NCI-H146 (cell line): ENCODE measurements at places on chromosomes 1 and 21.

DNA sequence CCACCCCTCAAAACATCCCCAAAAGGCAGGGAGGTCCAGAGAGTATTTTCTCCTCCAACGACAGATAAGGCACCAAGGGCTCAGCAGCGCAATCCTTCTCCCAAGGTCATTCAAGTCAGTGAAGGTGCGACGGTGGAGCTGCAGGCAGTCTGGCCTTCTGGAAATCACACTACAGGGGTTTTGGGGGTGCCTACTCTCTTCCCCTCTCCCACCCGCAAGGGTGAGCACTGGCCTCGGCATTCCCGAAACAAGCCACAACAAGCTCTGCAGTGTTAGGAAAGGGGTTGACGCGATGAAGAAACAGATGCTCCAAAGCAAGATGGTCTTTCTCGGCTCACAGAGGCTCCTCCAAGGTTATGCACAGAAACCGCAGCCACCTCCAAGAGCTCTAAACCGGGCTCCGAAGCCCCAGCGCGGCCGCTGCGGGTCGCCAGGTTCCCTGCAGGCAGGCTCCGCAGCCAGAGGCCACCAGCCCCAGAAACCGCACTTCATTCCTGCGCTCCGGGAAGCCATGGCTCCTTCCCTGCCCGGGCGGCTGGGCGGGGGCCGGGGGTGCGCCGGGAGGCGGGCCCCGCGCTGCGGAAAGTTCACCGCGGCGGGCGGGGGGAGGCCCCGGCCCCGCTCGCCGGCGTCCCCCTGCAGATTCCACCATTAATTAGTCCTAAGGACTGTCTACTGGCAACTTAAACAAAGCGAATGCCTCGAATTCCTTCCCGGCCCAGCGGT is 1.1 kb downstream of the LUZP1 start:
- peak; percentile 39 for DNase-seq

GRCh38 chr1:164311377-164311776 is 247.6 kb upstream of the PBX1 start:
- DNase-seq = no peak

- no peak for DNase-seq
These were observed 57.9 kb upstream of the RUNX3 start for GRCh38 chr1:24987875-24988557.

GRCh38 chr1:109873278-109874175 is 37.1 kb upstream of the CSF1 start:
- DNase-seq = no peak

DNA sequence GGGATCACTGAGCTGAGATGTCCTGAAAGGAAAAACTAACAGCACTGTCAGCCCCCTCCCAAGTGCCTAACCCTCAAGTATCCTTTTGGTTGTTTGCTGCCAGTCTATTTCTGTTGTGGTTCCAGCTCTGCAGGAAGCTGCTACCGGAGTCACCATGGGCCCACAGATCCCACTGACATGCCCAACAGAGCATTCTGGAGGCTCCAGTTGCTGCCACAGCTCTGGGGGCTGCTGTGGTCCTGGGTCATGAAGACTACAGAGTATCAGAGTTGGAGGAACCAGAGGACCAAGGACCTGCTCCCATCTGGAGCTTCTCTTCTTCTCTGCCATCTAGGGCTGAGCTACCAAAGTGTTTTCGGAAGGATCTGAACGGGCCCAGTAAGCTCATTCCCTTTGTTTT is 910 bp downstream of the LCE3A start:
- no peak for DNase-seq

DNA sequence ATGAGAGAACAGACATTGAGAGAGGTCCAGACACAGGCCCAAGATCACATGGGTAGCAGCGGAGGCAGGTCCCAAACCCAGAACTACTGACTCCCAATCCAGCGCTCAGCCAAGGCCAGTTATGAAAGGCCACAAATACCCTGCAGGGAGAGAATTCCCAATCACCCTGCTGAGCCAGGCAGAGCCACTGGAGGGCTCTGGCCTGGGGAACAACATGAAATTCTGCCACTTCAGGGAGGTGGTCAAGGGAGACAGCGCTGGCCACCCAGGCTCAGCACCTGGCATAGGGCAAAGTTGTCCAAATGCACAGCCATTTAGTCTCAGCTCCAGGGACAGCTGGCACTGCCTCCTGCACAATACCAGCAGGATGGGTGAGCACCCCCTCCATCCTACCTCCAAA is 27.5 kb downstream of the SLC9A1 start:
- DNase-seq = no peak

DNA sequence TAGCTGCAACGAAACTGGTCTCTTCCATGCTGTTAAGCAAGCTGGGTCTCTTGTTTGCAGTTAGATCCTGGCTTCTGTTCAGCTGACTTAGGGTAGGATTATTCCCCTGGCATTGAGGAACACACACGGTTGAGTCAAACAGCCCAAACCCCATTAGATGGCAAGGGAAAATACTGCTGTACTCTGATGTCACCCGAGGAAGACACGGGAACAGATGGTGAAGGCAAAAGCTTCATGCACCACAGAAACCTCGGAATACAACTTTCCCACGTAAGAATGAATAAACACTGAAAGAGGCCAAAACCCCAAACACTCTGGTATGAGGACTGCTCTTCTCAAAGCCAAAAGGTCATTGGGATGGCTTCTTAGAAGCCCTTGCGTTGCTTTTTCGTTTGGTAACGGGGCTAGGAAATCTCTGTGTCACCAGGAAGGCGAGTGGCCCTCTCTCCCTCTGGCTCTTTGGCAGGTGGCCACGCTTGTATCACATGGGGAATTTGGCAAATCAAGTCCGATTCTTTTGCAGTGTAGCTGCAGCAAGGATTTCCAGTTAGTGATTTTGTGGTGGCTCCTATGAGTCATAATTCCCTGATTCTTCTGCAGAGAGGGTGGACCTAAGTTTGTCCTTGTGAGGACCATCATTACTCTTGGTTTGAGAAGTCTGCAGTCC is 16.7 kb upstream of the LYST start:
- no peak for DNase-seq
